Activated CD4-positive, alpha-beta T cell treated with anti-CD3 and anti-CD28 coated beads, Interleukin-2, amount 10 ng/mL, durations not matched to agents 24 days and 14 days (primary cell): ENCODE measurements at places on chromosomes 16 and 17. TPM values are rescaled to one million over a fixed set of nuclear protein-coding genes. Genes with fewer than 3 reads are reported as not detected.

LAT gene
- 228 and 238 TPM in 2 replicates for total RNA-seq

GPRC5C gene
- total RNA-seq, result 0.42 and 0.54 TPM in 2 replicates

SCN4A gene
- 0.05 and 0.40 TPM in 2 replicates for total RNA-seq

TBC1D26 gene
- not detected in 2 replicates for total RNA-seq

TOX3 gene
- not detected in 2 replicates for total RNA-seq

GRCh38 chr16:83116274-83116892 lies 489.6 kb downstream of the CDH13 start:
- no peak for DNase-seq
- no peaks in the 10 kb centered on the region for H3K4me1 ChIP-seq
- H3K27ac ChIP-seq, result no peak overlapping the region
- H3K36me3 ChIP-seq, result no peaks in the 10 kb centered on the region
- no peak overlapping the region for H3K4me3 ChIP-seq

GRCh38 chr17:12053552-12053951 lies 32.9 kb downstream of the MAP2K4 start:
- no peaks in the 10 kb centered on the region for H3K27me3 ChIP-seq
- peaks cover 45% of the 10 kb centered on the region for H3K4me1 ChIP-seq
- H3K4me3 ChIP-seq, result peak overlapping the region; percentile 76
- peak overlapping the region; percentile 71 for H3K27ac ChIP-seq
- peak; percentile 57 for DNase-seq

- peak overlapping the region; percentile 44 for H3K4me3 ChIP-seq
- peak; percentile 75 for DNase-seq
- H3K27ac ChIP-seq, result peak overlapping the region; percentile 24
- H3K4me1 ChIP-seq, result peaks cover 16% of the 10 kb centered on the region
Measured at GRCh38 chr17:79842656-79843473, 3.6 kb upstream of the CBX4 start.

DNA sequence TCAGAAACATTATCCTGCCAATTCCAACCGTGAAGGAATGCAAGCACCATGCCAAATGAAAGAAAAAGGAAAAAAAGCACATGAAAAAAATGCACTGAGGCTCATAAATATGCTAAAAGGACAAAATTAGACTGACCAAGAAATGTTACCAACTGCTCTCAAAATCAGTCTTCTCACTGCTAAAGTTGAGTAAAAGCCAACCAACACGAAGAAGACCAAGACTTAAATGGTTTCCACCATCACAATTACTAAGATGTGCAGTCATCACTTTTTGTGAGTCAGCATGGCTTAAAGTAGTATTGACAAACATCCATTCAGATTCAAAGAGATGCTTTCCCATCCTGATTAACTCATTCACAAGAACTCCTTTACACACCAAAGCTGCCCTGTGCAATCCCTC lies 16.4 kb downstream of the CDYL2 start:
- H3K4me1 ChIP-seq, result peaks cover 9% of the 10 kb centered on the region
- no peaks in the 10 kb centered on the region for H3K27me3 ChIP-seq
- no peak for DNase-seq
- H3K4me3 ChIP-seq, result no peak overlapping the region

GRCh38 chr17:71378741-71379140 lies 742.1 kb upstream of the SOX9 start:
- H3K4me3 ChIP-seq, result no peak overlapping the region
- no peak overlapping the region for H3K27ac ChIP-seq
- no peaks in the 10 kb centered on the region for H3K4me1 ChIP-seq
- no peaks in the 10 kb centered on the region for H3K36me3 ChIP-seq

DNA sequence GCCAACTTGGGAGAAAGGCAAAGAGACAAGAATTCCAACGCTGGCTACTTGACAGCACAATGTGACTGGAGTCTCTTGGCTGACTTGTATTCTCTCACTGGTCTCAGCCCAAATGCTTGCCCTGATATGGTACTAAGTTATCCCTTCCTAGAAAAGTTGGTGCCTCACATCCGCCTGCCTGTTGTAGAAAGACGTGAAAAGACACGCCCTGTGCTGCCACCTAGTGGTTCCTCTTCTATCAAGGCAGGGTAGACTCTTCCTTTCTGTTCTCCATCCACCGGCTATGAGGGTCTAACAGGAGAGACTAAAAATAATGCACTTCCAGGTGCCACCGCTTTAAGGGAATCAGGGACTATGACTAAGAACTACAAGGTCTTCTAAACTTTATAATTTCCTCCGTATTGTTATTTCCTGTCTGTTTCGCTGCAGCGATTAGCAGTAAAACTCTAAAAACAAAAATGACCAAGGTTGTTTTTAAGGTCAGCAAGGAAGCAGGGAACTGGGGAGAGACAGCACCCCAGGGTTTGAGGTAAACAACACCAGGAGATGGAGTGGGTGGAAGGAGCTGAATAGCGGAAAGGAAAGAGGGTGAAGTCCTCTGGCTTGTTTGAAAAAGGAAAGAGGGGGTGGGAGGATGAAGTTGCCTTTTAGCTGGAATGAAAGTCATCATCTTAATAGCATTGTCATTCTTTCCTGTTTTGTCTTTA lies 109.5 kb downstream of the YPEL2 start:
- no peaks in the 10 kb centered on the region for H3K36me3 ChIP-seq
- no peaks in the 10 kb centered on the region for H3K27me3 ChIP-seq
- H3K4me1 ChIP-seq, result peaks cover 49% of the 10 kb centered on the region
- peak overlapping the region; percentile 78 for H3K4me3 ChIP-seq
- DNase-seq, result peak; percentile 96

GRCh38 chr16:31072540-31073141 lies 1.4 kb downstream of the ZNF668 start:
- H3K4me1 ChIP-seq, result peaks cover 32% of the 10 kb centered on the region
- H3K36me3 ChIP-seq, result peaks cover 21% of the 10 kb centered on the region
- peak overlapping the region; percentile 90 for H3K4me3 ChIP-seq
- H3K27ac ChIP-seq, result peak overlapping the region; percentile 91
- no peaks in the 10 kb centered on the region for H3K27me3 ChIP-seq

DNA sequence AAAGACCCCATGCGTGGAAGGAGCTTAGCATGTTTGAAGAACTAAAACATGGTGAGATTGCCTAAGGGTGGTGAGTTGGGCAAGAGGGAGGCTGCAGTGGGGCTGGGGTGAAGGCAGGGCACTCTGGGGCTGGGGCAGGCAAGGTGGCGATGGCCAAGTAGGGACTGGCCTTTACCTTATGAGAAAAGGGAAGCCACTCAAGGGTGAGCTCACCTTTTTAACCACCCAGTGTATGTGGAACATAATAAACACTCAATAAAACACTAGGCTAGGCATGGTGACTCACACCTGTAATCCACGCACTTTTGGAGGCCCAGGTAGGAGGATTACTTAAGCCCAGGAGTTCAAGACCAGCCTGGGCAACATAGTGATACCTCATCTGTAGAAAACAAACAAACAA lies 37.7 kb downstream of the LYRM9 start:
- DNase-seq, result no peak
- peaks cover 13% of the 10 kb centered on the region for H3K27me3 ChIP-seq
- H3K4me3 ChIP-seq, result no peak overlapping the region
- H3K27ac ChIP-seq, result no peak overlapping the region
- H3K36me3 ChIP-seq, result no peaks in the 10 kb centered on the region

DNA sequence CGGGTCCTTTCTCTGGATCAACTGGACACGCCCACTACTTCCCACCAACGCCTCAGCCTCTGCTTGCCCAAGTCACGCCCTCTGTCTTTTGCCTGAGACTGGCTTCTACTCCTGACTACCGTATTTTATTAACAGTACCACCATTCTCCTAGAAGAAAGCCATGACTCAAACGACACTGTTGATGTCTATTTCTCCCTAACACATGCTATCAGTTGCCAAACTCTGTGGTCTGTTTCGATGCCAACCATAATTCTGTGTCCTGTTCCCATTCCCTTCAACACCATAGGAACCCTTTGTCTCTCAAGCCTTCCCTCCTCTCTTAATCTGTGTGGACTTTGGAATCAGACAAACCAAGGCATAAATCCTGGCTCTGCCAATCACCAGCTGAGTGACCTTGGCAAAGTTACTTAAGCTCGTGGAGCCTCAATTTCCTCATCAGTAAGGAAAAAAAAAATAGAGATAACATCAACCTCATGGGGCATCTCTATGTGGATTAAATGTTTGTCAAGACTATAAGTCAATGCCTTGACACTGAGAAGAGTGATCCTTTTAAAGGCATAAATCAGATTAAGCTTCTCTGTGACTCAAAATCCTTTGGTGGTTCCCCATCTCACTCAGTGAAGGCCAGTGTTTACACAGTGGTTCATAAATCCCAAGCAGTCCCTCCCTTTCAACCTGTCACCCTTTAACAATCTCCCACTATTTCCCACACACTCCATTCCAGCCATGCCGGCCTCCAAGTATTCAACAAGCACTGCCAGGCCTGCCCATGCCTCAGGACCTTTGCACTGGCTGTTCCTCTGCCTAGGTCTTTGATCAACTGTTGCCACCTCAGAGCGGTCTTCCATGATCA lies 45.6 kb downstream of the ERN1 start:
- H3K36me3 ChIP-seq, result peaks cover 33% of the 10 kb centered on the region
- H3K4me1 ChIP-seq, result peaks cover 45% of the 10 kb centered on the region
- no peak for DNase-seq
- H3K27me3 ChIP-seq, result no peaks in the 10 kb centered on the region
- no peak overlapping the region for H3K27ac ChIP-seq

DNA sequence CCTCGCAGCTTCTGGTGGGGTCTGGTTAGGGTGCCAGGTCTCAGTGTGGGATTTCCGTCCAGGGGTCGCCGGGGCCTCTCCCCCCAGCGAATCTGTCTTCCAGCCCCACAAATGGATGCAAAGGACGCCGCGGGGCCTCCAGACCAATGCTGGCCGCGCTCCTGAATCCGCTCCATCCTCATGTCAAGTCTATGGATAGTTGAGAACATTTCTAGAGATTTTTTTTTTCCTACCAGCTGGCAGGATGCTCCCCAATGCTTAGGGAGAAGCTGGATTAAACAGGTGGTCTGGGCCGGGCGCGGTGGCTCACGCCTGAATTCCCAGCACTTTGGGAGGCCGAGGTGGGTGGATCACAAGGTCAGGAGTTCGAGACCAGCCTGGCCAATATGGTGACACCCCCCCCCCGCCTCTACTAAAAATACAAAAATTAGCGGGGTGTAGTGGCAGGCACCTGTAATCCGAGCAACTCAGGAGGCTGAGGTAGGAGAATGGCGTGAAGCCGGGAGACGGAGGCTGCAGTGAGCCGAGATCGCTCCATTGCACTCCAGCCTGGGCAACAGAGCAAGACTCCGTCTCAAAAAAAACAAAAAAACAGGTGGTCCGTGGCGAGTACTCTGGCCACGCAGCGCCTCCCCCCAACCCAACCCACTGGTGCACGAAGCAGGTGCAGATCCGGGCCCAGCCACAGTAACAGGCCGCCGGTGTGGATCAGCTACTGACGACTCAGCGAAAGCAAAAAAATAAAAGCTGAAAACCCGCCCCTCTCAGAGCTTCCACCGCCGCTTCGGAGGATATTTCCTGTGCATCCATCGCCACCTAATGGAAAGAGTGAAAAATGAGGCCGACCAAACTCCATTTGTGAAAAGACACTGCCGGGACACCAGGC lies 1.1 kb upstream of the NXN start:
- peaks cover 25% of the 10 kb centered on the region for H3K27me3 ChIP-seq
- DNase-seq, result peak; percentile 94
- no peaks in the 10 kb centered on the region for H3K36me3 ChIP-seq
- H3K4me1 ChIP-seq, result peaks cover 12% of the 10 kb centered on the region
- no peak overlapping the region for H3K27ac ChIP-seq

- peaks cover 9% of the 10 kb centered on the region for H3K4me1 ChIP-seq
- no peak overlapping the region for H3K4me3 ChIP-seq
- H3K27ac ChIP-seq, result no peak overlapping the region
- H3K36me3 ChIP-seq, result peaks cover 15% of the 10 kb centered on the region
Measured at GRCh38 chr16:68362947-68363657, 52.3 kb downstream of the PRMT7 start.

- DNase-seq, result no peak
- H3K4me1 ChIP-seq, result no peaks in the 10 kb centered on the region
- no peak overlapping the region for H3K4me3 ChIP-seq
- no peak overlapping the region for H3K27ac ChIP-seq
Measured at GRCh38 chr17:75557075-75557851, 30.3 kb upstream of the MYO15B start.

GRCh38 chr16:30437511-30438046 lies 7.7 kb upstream of the DCTPP1 start:
- DNase-seq, result no peak
- H3K4me1 ChIP-seq, result peaks cover 20% of the 10 kb centered on the region
- H3K27me3 ChIP-seq, result no peaks in the 10 kb centered on the region
- H3K4me3 ChIP-seq, result no peak overlapping the region

DNA sequence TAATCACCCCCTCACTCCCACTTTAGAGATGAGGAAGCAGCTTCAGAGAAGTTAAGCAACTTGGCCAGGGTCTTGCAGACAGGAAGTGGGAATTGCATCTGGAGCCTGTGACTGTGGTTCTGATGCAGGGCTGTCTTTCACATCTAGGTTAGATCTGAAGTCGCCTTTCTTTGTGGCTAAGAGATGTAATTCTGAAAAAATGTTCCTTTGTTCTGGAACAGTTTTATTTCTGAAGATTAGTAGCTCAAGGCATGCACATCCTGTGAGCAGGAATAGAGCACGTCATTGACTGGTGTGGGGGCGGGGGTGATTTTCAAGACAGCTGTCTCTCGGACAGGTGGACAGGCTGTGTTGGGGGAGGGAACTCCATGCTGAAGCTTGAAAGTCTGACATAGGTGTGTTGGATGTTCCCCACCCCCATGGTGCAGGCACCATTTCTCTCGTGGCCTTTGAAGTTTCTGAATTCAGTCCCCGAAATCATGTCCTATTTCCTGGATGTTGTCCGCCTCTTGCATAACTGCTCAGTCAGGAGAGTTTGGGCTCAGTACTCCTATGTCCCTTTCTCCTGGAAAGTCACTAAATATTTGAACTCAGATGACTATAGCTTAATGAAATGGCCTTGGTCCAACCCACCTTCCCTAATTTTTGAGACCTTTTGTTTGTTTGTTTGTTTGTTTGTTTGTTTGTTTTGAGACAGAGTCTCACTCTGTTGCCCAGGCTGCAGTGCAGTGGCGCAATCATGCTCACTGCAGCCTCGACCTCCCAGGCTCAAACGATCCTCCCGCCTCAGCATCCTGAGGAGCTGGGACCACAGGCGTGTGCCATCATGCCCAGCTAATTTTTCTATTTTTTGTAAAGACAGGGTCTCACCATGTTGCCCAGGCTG lies 21.0 kb upstream of the HERPUD1 start:
- peak overlapping the region; percentile 10 for H3K4me3 ChIP-seq
- peak overlapping the region; percentile 63 for H3K27ac ChIP-seq
- DNase-seq, result peak; percentile 62
- peaks cover 34% of the 10 kb centered on the region for H3K4me1 ChIP-seq
- no peaks in the 10 kb centered on the region for H3K36me3 ChIP-seq
